Right atrium auricular region (tissue), 2 donors: ENCODE measurements at places on chromosomes 2 and 18. TPM values are rescaled to one million over a fixed set of nuclear protein-coding genes. Genes with fewer than 3 reads are reported as not detected.

Gene HOXD13
- total RNA-seq: not detected

GRCh38 chr2:212730994-212731393 is 192.4 kb upstream of the ERBB4 start:
- H3K27ac ChIP-seq: no peak overlapping the region
- no peaks in the 10 kb centered on the region for H3K27me3 ChIP-seq
- DNase-seq: no peak
- H3K36me3 ChIP-seq: no peaks in the 10 kb centered on the region
- no peak overlapping the region for H3K4me3 ChIP-seq

GRCh38 chr18:74800098-74800497 is 202.4 kb downstream of the ZNF407 start:
- no peak for DNase-seq
- H3K4me3 ChIP-seq: no peak overlapping the region
- H3K27me3 ChIP-seq: no peaks in the 10 kb centered on the region
- H3K4me1 ChIP-seq: no peaks in the 10 kb centered on the region

DNA sequence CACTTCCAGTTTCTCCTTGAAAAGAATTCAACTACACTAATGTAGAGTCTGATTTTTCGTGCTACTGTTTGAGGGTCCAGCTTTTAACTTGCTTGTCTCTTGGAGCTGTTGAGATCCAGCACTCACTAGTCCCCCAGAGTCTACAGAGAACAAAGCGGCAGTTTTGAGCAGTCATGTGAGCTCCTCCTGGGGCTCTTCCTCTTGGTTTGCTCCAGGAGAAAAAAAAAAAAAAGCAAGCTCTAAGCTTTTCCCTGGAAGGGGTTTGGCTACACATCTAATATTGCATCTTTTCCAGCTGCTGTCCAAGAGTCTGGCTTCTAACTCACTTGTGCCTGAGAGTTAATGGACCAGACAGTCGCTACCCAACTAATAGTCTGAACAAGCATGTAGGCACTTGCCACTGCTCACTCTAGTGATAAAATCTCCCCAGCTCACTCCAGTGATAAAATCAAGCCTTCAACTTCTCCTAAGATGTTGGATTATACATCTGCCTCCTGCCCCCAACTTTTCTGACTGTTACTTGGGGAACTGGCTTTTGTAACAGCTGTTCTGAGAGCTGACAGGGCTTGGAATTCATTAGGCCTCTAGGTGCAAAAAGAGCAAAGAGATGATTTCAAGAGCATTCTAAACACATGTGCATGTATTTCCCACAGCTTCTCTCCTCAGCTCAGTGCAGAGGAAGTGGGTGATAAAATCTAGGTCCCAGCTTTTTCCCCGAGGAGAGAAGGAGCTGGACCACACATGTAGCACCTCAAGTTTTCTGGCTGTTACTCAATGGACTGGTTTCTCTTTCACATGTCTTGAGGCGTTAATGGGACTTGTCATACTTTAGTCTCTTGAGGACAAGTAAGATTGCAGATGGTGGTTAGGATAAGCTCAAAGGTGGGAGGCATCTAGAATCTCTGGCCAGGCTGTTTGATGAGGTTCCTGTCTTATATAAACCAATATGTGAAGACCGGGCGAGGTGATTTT is 750.5 kb downstream of the LRP1B start:
- DNase-seq: no peak
- no peak overlapping the region for H3K27ac ChIP-seq
- no peaks in the 10 kb centered on the region for H3K4me1 ChIP-seq
- H3K27me3 ChIP-seq: no peaks in the 10 kb centered on the region

DNA sequence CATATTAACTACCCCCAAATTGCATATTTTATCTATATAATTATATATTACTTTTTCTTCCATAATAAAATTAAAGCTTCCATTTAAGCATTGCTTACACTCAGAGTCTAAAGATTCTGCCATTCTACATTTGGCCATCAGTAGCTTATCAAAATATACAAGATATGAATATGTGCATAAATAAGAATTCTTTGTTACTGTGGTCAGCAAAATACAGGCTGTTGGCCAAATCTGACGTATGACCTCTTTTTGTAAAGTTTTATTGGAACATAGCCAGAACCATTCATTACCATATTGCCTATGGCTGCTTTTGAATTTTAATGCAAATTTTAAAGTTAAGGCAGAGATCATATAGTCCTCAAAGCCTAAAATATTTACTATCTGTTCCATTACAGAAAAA is 643.9 kb upstream of the VRK2 start:
- H3K4me3 ChIP-seq: no peak overlapping the region
- H3K27me3 ChIP-seq: no peaks in the 10 kb centered on the region
- no peak overlapping the region for H3K27ac ChIP-seq
- no peaks in the 10 kb centered on the region for H3K36me3 ChIP-seq
- no peak for DNase-seq

DNA sequence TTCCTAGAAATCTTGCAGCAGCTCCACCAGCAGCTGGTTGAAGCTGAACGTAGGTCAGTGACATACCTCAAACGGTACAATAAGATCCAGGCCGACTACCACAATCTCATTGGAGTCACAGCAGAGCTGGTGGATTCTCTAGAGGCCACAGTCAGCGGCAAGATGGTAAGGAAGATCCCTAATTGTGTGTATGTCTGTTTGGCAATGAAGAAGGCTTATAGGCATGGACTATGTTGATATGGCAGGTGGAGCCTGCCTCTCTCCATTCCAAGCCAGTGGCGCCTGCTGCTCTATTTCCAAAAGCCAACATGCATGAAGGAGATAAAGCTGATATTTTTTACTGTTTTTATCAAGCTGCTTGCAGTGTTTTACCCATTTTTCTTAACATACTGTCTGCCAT is 36.8 kb downstream of the ARMC9 start:
- H3K27me3 ChIP-seq: no peaks in the 10 kb centered on the region
- H3K4me1 ChIP-seq: no peaks in the 10 kb centered on the region
- no peak overlapping the region for H3K4me3 ChIP-seq
- no peak for DNase-seq
- no peak overlapping the region for H3K27ac ChIP-seq

DNA sequence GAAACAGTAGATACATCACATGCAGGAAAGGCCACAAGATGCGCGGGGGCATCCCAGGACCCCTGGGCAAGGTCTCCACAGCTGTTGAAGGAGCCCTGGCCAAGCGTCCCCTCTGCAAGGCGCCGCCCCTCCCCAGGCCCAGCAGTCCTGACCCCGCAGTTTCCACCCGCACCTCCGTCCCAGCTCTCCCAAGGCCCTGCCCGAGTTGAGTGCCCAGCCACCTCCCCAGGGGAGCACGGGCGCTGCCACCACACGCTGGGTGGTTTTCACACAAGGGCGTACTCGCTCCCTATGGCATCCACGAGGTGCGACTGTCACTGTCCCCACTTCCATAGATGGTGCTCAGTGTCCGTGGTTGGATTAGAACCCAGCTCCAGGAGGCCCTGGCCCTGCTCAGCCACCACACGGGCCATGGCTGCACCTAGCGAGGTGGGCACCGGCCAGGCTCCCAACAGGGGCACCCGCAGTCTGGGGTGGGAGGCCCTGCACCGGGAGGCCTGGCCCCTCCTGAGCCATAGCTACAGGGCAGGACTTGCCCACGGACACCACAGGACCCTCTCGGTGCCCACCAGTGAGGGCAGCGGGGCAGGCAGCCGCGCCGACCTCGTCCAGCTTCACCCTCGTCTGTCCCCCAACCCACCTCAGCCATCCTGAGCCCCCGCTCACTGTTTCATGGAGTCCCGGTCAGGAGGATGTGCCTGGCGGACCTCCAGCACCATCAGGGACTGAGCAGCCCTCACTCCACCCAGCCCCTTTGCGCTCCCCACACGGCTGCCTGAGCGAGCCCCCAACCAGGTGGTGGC is 36.0 kb downstream of the KIF1A start:
- H3K4me1 ChIP-seq: no peaks in the 10 kb centered on the region
- H3K27me3 ChIP-seq: no peaks in the 10 kb centered on the region
- no peak for DNase-seq
- no peaks in the 10 kb centered on the region for H3K36me3 ChIP-seq
- no peak overlapping the region for H3K4me3 ChIP-seq

DNA sequence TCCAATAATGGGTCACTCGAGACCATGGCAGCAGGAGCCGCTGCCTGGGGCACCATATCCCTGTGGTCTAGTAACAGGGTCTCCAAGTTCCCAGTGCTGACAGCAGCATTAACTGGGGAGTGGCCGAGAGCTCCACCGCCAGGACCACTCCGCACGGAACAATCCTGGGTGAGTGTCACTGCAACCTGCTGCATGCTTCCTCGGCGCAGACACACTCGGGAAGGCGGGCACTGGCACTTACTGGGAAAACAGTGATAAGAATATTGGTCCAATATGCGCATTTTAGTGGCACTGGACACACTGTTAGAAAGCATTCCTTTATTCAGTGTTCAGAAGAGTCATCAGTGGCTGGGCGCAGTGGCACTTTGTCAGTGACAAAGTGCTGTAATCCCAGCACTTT is 29.7 kb downstream of the FAM228A start:
- no peak overlapping the region for H3K27ac ChIP-seq
- H3K4me3 ChIP-seq: no peak overlapping the region
- no peaks in the 10 kb centered on the region for H3K27me3 ChIP-seq
- no peaks in the 10 kb centered on the region for H3K4me1 ChIP-seq
